GM23248 (cell line): ENCODE measurements at places on chromosomes 1 and 21. TPM values are rescaled to one million over a fixed set of nuclear protein-coding genes. Genes with fewer than 3 reads are reported as not detected.

DNA sequence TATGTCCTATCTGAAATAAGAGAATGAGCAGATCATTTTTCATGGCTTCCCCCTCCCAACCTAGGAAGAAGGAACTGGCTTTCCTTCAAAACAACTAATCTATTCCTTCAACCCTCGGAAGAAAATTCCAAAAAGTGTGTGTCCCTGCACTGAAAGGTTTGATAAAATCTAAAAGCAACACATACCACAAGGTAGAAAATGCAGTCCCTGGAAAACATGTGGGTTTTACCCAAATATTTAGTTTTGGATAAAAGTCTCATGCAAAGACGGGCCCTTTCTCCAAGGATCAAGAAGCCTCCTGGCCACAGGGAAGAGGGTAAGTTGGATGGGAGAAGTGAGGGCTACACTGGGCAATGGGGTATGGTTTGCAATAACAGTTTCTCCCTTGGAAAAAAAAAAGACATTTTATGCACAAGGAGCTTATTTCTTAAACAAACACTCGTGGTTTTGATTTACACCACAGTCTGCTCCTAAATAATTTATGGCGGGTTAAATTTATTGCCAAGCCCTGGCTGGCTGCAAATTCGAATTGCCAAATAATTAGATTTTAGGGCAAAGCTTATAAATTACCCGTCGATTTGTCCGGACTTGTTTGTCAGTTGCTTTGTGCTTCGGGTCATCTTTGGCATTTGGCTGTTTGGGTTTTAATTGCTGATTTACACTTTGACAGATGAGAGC is 28.9 kb downstream of the ERI3 start:
- no peak for DNase-seq

- DNase-seq: no peak
These were observed 12.0 kb upstream of the FMO2 start for GRCh38 chr1:171173069-171173468.

DNA sequence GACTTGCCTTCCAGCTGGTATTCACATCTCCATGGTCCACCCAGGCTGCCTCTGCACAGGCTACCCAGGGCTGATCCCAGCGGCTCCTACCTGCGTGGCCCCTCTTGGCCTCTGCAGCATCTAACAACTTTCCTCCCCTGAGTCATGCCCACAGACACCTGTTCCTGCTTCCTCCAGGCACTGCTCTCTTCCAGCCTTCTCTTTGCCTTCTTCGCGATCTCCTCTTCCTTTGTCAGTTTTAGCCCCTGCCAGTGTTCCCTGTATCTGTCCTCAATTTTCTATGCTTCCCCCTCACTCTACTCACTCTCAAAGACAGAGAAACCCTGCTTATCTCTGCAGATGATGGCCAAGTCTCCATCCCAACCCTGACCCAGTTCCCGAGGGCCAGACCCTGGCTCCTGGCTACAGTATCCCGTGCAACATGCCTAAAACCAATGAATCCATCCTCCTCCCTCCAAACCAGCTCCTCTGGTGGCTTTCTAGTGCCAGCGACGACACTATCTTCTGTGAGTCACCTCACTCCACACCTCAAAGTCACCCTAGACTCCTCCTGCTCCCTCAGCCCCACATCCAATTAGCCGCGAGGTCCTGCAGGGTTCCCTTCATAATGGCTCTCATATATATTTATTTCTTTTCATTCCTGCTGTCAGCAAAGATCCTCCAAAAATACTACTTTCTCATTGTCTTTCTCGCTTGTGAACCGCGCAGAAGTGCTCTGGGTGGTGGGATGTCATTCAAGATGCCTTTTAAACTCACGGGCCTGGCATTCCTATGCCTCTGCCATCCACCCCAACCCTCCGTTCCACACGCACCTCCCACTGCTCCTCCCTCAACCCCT is 259.2 kb downstream of the TOMM20 start:
- DNase-seq: no peak

DNA sequence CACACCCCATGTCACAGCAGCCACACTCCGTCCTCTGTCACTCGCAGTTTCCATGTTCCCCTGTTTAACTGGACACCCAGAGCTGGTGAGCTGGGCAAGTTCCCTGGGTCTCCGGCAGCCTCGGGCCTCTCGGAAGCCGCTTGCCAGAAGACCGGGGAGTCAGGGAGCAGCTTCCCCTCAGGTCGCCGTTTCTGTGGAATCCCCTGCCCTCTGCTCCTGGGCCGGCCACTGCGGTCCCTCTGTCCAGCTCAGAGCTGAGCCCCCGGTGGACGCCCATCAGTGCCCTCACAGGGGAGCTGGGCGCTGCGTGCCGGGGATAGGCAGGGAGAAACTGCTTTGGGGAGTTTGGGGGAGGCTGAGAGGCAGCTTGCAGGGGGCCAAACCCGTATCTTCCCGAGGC is 37.7 kb downstream of the KCNAB2 start:
- no peak for DNase-seq

GRCh38 chr1:38905985-38906384 is 24.6 kb upstream of the GJA9 start:
- no peak for DNase-seq

GRCh38 chr1:19775317-19775716 is 24.4 kb downstream of the TMCO4 start:
- peak; percentile 16 for DNase-seq

DNA sequence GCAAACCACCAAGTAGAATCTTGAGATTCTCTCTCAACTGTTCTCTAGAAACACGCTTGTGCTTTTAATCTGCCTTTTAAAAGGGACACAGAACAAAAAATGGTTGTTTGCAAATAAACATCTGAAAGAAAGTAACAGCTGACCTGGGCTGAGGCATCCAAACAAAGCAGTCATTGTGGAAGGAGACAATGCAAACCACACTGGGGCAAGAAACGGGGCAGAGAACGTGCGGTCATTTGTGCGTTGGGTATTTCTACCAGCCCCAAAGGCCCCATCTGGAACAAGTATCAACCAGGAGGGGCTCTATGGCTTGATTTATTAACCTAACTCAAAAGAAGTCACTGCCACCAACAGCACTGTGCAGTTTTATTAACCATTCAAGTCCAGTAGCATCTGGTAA is 6.0 kb downstream of the STMN1 start:
- DNase-seq: no peak

DNA sequence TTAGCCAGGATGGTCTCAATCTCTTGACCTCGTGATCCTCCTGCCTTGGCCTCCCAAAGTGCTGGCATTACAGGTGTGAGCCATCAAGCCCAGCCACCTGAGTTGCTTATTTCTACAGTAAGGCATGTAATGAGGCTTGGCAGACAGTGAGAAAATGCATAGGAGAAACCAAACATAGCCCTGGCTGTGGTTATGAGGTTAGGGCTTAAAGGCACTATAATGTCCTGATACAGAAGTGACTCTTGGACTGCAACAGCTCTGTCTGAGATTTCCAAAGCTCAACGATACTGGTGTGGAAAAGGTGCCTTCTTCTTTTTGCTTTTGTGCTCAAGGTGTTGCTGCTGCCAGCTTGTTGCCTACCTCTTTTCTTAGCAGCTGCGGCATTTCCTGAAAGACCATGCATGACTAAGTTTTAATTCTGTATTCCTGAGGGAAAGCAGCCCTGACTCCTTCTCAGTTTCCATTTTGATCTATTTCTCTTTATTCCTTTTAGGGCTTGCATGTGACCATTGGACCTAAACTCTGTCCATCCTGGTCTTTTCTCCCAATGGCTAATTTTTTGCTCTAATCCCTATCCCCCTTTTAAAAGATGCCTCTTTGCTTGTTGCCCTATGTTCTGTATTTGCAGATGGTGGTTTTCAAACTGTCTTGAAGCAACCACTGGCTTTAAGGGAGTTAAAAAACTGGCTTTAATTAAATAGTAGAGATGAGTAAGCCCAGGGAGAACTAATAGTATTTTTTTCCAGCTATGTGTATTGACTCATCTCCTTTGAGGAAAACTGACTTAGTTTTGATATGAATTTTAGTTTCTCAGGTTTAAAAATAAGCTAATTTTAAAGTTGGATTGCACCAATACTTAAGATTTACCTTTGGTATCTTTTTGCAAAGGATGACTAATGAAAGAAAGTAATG is 70.3 kb downstream of the KIF1B start:
- peak; percentile 84 for DNase-seq

GRCh38 chr1:63984930-63985290 is 211.1 kb downstream of the ROR1 start:
- peak; percentile 64 for DNase-seq

GRCh38 chr21:46397211-46397905 is 61.3 kb upstream of the DIP2A start:
- no peak for DNase-seq

GRCh38 chr1:55428944-55429931 is 214.1 kb upstream of the USP24 start:
- DNase-seq: peak; percentile 95

GRCh38 chr1:1255611-1256010 is 9.1 kb upstream of the C1QTNF12 start:
- DNase-seq: no peak

DNA sequence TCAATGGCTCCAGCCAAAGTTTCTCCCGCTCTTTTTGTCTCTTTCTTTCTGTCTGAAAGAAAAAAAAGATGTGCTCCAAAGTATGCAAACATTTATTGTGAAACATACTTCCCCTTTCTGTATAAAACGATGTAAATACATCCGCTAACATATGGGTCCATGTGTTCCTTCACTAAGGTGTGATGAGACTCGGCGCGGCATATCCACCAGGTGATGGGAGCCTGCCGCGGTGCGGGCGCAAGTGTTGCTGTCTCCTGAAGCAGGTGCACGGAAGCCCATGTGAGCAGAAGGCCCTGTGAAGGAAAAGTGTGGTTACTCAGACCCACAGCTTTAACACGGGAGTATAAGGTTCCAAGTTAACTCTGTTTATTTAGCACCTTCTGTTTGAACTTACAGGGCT is 466.6 kb upstream of the C1orf87 start:
- DNase-seq: no peak

GRCh38 chr1:241654019-241654418 is 1.9 kb downstream of the WDR64 start:
- no peak for DNase-seq

- DNase-seq: peak; percentile 36
These were observed 51.0 kb downstream of the CASQ2 start for GRCh38 chr1:115717541-115717940.

DNA sequence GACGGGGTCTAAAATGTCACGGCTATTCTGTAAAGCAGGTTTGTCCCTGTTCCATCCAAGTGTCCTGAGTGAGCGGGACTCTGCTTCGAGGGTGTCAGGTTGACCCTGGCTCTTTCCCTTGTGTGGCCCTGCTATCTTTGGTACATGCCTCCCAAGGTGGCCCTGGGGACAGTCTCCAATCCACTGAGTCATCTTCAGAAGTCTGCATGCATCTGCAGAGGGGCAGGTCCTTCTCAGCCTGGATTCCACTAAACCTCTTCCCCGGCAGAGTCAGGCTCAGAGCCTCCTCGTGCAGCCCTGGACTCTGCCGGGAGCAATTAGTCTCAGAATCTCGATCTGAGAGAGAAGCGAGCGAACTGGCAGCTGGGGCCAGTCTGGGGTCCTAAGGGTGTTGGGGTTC is 50.1 kb upstream of the KCNJ15 start:
- DNase-seq: no peak

DNA sequence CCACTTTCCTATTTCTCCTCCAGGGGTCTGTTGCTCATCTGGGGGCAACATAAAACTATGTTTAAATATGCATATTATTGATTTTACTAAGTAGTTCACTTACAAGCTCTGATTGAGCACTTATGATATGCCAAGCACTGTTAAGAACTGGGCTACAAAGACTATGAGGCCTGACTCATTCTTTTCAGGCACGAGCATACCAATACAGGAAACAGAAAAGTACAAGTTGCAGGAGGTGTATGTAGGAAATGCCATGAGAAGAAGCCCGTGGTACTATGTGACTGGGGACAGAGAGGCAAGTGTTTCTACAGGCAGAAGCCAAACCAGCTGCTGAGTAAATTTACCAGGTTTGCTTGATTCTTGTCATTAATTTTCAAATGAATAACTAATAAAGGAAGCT is 120.4 kb upstream of the PTGFR start:
- DNase-seq: peak; percentile 82

DNA sequence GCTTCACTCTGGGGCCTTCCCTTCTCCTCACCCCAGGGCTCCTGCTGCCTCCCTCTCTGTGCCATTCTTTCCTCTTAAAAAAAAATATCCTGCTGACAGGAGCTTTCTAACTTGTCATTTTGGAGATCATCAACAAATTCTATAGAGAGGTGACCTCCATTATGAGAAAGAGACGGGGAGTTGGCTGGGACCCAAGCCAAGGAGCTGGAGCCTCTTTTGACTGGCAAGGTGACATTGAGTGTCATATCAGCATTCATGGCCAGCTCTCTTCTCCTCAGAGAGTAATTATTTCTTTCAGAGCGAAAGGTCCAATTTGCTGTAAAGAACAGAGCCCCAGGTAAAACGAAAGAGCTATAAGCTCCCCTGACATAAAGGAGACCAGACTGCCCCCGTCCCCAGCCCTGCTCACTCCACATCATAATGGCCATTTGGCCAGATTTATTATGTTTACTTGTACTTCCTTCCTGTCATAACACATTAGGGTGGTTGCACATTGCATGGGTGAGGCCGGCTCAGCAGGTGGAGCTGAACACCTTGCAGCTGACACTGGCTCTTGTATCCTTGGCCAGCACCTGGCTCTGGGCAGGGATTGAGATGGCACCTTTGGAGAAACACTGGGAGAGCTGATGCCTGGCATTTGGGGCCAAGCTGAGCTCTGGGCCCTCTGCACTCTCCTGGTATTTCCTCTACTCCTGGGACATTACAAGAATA is 404.0 kb upstream of the VAMP3 start:
- DNase-seq: no peak

DNA sequence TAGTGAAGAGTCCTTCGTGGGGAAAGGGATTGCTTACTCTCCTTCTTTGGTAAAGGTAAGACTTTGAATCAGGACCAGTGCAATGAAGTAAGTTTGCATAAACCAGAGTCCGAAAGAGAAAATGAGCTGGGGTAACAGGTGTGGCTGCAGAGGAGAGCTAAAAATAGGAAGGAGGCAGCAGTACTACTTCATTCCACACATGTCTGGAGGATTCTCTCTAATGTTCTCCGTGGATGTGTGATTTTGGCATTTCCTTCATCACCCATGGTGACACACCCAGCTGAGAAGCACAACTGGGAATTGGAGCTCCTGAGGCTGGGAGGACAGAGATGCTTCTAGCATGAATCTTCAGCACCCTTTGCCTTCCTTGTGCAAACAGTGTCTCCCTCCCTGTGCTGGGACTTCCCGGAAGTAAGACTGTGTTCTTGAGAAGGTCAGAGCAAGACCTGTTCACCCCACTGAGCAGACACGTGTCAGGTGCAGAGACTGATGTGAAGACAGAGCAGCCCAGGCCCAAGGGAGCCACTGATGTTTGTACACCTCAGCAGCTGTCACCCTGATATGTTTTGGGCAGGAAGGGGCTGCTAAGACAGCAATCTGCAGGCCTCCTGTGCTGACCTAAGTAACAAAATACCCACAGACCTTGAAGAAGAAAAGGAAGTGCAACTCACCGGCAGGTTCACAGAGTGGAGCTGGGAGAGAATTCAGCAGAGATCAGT is 13.3 kb downstream of the FCRL1 start:
- no peak for DNase-seq

Gene EPHA8
- not detected in 2 replicates for polyA plus RNA-seq

Gene CAMK1G
- 0.24 TPM in 1 of 2 replicates, not detected in the other for polyA plus RNA-seq

Gene SLC30A2
- 0.14 TPM in 1 of 2 replicates, not detected in the other for polyA plus RNA-seq

Gene BLACAT1
- polyA plus RNA-seq: not detected in 2 replicates

Gene PBX1
- polyA plus RNA-seq: 9.7 and 9.8 TPM in 2 replicates

Gene C1orf115
- polyA plus RNA-seq: 0.58 and 0.83 TPM in 2 replicates

Gene PCP4
- not detected in 2 replicates for polyA plus RNA-seq

Gene RORC
- not detected in 2 replicates for polyA plus RNA-seq

Gene MTARC1
- 0.66 and 2.6 TPM in 2 replicates for polyA plus RNA-seq

Gene OR10T2
- polyA plus RNA-seq: not detected in 2 replicates

Gene KRTAP21-3
- polyA plus RNA-seq: not detected in 2 replicates

Gene DTL
- polyA plus RNA-seq: 7.6 and 9.7 TPM in 2 replicates
